ENCODE measurements at places on chromosomes 7 and 10. TPM values are rescaled to one million over a fixed set of nuclear protein-coding genes. Genes with fewer than 3 reads are reported as not detected.

Gene SKIDA1
- 9.0 TPM for total RNA-seq

Gene PLXDC2
- total RNA-seq = 4.7 TPM

Gene ERVW-1
- not detected for total RNA-seq

Gene ZNF12
- 7.2 TPM for total RNA-seq

Gene PLEKHA1
- 42.6 TPM for total RNA-seq

Gene PDCD11
- 17.3 TPM for total RNA-seq

Gene SFTPA1
- not detected for total RNA-seq

Gene EVX1
- not detected for total RNA-seq

Gene GIMAP5
- not detected for total RNA-seq

All from Caki2 (cell line).